ENCODE measurements at places on chromosomes 13 and 19.
A peak's percentile ranks its signal among the peaks of the same experiment; 100 is the strongest.

DNA sequence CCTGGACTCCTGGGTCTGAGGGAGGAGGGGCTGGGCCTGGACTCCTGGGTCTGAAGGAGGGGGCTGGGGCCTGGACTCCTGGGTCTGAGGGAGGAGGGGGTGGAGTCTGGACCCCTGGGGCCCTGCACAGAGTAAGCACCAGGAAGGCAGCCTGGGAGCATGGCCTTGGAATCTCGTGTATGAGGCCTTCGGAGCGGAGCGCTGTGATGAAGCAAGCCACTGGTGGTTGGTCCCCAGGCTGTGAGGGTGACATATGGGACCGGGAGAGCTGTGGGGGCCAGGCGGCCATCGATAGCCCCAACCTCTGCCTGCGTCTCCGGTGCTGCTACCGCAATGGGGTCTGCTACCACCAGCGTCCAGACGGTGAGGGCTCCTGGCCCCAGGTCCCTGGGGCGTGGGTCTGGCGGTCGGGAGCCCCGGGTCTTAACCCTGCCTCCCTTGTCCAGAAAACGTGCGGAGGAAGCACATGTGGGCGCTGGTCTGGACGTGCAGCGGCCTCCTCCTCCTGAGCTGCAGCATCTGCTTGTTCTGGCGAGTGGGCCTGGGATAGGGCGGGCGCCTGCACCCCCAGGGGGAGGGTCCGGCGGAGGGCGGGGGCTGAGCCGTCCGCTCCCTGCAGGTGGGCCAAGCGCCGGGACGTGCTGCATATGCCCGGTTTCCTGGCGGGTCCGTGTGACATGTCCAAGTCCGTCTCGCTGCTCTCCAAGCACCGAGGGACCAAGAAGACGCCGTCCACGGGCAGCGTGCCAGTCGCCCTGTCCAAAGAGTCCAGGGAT lies 918 bp downstream of the TMEM190 start:
- no peak for DNase-seq

DNA sequence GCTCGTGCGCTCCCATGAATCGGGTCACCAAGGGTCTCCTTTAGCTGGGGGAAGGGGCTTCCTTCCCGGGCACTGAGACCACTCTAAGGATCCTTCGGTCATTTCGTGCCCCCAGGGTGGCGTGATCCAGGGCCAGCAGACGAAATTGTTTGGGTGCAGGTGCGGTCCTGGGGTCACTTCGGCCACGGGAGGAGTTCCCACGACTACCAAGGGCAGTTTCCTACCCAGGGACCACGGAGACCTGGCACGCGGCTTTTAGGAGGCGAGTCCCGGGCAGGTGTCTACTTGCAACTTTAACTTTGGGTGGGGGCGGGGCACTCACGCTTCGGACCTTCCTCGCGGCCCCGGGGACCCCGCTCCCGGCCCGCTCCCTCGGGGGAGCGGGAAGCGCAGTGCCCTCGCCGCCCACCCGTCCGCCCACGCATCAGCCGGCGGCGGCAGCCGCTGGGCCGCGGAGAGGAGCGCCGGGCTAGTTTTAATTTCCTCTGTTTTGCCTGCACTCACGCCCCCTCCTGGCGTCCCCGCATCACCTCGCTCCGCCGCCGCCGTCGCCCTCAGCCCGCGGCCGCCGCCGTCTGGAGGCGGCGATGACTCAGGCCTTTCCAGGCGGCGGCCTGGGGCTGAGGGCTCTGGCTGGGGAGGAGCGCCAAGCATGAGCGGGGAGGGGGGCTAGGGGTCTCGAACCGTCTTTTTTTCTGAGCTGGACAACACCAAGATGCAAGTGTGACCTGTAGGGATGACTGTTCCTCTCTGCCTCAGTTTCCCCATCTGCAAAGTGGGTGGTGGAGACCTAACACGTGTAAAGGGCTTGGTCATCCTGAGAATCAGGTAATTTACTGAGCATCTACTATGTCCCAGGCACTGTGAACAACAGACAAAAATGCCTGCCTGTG lies 21.8 kb downstream of the OLFM2 start:
- peak; percentile 70 for DNase-seq

DNA sequence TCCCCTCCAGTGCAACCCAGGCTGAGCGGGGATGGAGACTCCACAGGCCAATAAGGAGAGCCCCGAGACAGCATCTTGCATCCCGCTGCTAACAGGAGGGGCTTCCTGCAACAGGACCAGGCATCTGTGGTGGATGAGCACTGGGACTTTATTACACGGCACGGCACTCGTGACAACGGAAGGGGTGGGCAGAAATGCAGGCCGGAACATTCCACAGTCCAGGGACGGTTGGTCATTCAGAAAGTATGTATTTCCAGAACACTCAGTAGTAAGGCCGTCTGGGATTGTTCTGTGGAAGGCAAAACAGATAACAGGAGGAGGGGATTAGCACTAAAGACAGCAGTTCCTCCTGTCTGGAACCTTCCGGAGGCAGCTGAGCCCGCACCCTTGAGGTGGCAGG lies 3.3 kb upstream of the TM6SF2 start:
- DNase-seq = no peak

GRCh38 chr19:6164906-6165531 lies 29.6 kb downstream of the ACSBG2 start:
- DNase-seq = no peak

GRCh38 chr13:49248622-49249002 lies 887 bp downstream of the CDADC1 start:
- DNase-seq = no peak

GRCh38 chr19:738509-739128 lies 12.3 kb upstream of the MISP start:
- no peak for DNase-seq

- no peak for DNase-seq
Observed at GRCh38 chr13:50766013-50766412, 77.5 kb downstream of the DLEU7 start.

DNA sequence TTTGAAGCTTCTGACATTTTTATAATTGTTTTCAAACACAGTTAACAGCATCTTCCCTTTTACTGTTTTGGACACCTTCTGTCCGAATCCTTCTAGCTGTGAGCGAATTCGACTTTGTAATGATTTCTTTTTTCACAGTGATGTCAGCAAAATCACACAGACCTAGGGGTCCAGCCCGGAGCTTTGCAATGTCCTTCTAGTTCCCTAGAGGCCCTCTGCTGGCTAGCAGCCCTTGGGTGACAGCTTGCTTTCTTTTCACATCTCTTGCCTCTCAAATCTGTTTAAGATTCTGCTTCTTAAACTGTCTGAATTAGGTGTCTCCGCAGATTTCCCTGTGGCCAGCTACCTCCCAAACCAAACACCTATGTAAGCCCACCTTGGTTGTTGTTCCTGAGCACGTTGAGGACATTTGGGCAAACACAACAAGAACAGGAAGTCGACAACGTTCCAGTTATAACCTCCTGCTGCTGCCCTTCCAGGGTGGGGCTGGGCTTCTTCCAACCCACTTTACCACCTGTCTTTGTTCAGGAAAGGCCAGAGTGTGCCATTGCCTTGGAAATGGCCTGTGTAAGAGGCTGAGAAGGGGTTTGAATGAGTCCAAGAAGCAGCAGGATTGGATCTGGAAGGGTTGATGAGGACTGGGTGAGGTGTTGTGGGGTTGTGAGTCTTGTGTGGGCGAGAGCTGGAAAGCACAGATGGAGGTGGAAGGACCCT lies 123.1 kb downstream of the ATP8A2 start:
- no peak for DNase-seq

DNA sequence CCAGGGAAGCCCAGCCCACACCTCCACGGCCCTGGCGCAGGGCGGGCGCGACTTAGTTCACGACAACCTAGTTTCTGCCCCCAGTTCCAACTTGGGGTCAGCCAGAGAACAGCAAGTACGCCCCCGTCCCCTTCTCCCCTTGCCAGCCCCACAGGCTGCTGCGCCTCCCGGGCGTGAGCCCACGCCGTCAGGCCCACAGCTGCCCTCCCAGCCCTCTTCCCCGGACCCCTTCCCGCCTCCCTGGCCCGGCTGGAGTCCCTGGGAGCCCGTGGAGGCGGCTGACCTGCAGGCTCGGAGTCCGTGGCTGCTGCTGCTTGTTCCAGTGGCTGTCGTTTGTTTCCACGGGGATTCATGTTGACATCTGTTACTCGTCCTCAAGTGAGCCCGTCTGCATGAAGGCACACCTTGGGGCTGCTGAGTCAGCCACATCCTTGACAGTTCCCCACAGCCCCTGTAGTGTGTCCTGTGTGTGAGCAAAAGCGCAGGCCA lies 86.0 kb downstream of the ATP11A start:
- DNase-seq = no peak

DNA sequence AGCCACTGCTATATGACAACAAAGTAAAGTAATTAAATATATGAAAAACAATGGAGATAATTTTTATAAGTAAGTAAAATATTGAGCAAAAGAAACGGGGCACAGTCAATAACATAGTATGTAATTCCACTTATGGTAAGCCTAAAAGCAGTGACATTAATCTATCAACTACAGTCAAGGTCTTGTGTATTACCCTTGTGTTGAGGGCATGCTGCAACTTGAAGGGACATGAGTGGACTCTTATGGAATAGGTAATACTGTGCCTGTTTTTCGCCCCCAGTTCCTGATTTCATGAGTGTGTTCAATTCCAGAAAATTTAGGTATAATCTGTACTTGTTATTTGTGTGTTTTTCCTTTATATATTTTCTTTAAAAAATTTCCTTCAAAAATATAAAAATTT lies 201.3 kb upstream of the SLITRK6 start:
- DNase-seq = no peak

DNA sequence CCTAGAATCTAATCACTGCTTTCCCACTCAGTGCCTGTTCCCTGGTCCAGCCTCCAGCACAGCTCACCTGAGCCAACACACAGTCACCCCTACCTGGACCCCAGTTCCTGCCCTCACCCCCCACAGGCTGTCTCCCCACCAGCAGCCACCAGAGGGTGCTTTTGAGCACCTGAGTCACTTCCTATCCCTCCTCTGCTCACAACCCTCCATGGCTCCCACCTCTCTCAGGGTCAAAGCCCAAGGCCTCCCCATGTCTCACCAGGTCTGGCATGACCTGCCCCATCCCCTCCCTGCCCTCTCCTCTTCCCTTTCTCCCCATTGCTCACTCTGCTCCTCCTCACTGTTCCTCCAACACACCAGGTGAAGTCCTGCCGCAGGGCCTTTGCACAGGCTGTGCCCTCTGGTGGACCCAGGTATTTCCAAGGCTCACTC lies 7.1 kb upstream of the DPP9 start:
- peak; percentile 45 for DNase-seq

GRCh38 chr19:31810536-31811109 lies 461.4 kb upstream of the TSHZ3 start:
- DNase-seq = no peak

DNA sequence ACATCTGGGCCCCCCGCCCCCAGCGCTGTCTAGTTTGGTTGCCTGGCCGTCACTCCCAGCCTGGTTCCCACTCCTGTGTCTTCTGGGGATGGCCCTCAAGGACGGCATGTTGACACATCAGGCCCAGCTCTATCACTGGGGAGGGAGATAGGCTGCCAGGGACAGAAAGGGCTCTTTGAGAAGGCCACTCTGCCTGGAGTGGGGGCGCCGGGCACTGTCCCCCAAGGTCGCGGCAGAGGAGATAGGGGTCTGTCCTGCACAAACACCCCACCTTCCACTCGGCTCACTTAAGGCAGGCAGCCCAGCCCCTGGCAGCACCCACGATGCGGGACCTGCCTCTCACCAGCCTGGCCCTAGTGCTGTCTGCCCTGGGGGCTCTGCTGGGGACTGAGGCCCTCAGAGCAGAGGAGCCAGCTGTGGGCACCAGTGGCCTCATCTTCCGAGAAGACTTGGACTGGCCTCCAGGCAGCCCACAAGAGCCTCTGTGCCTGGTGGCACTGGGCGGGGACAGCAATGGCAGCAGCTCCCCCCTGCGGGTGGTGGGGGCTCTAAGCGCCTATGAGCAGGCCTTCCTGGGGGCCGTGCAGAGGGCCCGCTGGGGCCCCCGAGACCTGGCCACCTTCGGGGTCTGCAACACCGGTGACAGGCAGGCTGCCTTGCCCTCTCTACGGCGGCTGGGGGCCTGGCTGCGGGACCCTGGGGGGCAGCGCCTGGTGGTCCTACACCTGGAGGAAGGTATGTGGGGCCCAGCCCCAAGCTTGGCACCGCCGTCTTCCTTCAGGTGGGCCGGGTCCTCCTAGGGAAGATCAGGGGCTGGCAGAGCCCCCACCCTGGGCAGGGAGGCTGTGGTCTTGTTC lies at the start of gene AMH:
Gene AMH (plus strand): TSS at position 314 of the 857 bp plus-strand sequence. CDS start 10 bp downstream, at position 324.
- DNase-seq = no peak

GRCh38 chr13:94765814-94766213 lies 53.5 kb upstream of the SOX21 start:
- no peak for DNase-seq

DNA sequence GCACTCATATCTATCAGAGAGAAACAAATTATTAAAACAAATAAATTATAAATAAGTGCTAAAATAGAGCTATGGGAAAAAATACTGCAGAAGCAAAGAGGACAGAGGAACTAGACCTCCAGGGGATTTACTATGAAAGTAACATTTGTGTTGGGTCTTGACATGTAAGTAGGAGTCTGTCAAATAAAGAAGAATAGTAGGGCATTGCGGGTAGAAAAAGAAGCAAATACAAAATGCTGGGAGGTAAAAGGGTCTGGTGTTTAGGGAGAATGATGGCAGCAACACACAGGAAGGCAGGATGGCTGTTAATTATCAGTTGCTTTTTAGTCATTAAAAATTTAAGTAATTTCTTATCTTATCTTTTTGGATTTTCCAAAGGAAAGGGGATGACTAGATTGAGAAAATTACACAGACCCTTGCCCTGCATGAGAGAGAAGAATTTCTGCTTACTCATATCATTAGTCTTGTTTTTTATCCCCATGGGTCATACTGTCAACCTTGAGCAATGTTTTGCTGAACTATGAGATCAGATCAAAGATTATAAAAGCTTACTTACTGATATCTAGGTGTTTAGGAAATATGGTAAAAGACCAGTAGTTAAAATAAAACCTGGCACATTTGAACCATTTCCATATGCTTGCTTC lies 472.7 kb downstream of the DIAPH3 start:
- no peak for DNase-seq

DNA sequence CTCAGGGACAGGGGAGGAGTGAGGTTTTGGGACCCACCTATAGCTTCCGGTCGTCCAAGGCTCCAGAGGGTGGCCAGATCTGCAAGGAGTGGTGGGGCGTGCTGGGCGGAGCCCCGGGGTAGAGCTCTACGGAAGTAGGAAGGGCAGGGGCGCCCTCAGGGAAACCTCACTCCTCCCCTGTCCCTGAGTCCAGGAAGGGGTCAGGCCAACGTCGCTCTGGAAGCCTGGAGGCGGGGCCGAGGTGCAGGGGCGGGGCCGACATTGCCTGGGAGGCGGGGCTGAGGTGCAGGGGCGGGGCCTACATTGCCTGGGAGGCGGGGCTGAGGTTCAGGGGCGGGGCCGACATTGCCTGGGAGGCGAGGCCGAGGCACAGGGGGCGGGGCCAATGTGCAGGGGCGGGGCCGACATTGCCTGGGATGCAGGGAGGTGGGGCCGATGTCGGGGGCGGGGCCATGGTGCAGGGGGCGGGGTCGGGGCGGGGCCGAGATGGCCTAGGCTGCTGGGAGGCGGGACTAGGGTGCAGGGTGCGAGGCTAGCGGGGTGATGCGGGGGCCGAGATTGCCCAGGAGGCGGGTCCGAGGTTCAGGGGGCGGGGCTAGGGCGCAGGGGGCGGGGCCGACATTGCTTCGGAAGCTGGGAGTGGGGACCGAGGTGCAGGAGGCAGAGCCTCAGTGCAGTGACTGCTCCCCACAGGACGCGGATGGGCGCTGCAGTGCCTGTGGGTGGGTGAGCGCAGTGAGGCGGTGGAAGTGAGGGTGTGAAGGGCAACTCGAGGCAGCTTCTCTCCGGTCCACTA lies 4.9 kb upstream of the PALM start:
- no peak for DNase-seq
